ENCODE measurements at places on chromosomes 11 and 22.

DNA sequence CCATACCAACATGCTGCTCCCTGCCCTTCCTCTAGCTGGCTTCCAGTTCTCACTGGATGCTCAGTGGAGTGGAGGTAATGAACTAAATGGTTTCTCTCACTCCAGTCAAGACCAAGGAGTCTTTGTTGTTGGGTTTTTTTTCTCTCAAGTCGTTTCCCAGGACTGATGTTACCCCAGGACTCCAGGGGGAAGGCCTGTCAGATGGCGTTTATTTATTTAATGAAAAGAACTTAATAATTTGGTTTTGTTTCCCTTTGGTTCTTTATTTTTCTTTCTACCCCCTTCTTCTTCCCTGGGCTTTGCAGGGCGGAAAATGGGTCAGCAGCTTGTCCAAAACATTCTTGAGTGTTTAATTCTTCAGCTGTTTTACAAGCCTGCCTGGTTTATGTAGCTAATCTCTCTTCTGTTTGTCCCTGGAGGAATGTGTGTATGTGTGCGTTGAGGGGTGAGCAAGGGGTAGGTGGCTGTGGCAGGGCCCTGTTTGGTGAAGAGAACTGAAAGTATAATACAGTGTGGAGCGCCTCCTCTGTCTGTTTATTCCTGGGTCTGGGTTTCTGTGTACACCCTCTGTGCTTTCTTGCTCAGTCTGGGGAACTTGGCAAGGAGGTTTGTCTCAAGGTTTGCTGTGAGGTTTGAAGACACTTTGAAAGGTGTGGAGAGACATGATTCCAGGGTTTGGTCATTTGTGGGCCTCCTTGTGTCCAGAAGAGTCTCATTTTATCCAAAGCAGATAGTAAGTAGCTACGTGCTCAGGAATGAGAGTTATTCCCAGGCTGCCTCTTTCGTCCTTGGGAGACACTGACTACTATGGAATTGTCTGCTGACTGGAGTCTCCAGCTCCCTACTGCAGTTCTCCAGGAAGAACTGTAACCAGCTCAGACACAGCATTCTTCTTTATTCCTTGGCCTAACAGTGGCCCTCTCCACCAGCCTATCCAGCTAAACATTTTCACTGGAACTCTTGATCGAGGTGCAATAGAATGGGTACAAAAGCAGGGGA lies 175.5 kb downstream of the ADAMTS15 start:
- no peak for DNase-seq

GRCh38 chr11:88531831-88532230 lies 194.3 kb upstream of the CTSC start:
- no peak for DNase-seq

DNA sequence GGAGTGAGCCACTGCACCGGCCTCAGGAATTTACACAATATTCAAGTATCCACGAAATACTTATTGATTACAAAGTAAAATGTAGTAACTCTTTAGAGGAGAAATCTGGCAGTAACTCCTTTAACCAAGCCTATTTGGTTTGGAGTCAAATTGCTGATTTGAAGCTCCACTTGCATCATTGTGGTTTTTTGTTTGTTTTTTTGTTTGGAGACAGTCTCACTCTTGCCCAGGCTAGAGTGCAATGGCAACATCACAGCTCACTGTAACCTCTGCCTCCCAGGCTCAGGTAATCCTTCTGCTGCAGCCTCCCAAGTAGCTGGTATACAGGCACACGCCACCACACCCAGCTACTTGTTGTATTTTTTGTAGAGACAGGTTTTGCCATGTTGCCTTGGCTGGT lies 6.4 kb upstream of the QSER1 start:
- DNase-seq: no peak

GRCh38 chr22:26887916-26888315 lies 230.5 kb downstream of the MIAT start:
- DNase-seq: no peak

GRCh38 chr11:2202071-2202899 lies 30.7 kb upstream of the TH start:
- DNase-seq: no peak

GRCh38 chr22:23289851-23290724 lies 109.8 kb downstream of the BCR start:
- DNase-seq: no peak

- no peak for DNase-seq
These were observed 123.0 kb downstream of the SGSM3 start for GRCh38 chr22:40493441-40493840.

DNA sequence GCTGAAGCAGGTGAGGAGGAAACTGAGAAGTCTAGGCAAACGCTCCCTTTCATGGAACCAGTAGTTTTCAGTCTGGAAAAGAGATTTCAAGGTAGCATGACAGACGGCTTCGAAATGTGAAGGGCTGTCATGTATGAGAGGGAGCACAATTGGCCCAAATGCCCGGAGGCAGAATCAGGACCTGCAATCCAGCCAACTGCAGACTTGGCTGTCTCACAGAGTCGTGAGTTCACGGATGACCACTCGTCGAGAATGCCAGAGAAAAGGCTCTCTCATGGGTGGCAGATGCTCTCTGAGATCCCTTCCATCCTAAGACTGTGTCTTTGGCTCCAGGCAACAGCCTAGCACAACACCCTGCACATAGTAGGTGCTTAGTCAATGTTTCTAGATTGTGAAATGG lies 134.8 kb downstream of the DSCAML1 start:
- no peak for DNase-seq

GRCh38 chr11:3747704-3748103 lies 49.6 kb downstream of the NUP98 start:
- DNase-seq: no peak

DNA sequence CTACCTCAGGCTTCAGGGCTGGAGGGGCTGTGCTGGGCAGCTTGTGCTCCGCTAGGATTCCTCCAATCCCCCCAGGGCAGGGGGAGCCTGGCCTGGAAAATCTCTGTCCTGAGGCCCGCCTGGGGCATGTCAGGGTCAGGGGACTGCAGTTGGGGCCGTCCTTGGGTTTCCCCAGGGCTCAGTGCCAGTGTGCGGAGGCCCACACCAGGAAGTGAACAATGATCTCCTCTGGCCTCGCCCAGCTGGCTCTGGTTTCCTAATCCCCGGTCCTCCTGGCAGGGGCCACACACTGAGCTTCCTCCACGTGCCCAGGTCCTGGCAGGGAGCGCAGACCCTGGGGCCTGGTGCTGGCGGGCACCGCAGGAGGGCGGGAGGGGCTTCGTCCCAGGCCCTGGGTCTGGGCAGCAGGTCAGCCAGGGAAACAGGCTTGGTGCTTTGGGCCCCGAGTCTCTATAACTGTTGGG lies 1.4 kb upstream of the MUC2 start:
- no peak for DNase-seq
